T1000 (cell line): ENCODE measurements at places on chromosomes 16 and 17.
A peak's percentile ranks its signal among the peaks of the same experiment; 100 is the strongest.

DNA sequence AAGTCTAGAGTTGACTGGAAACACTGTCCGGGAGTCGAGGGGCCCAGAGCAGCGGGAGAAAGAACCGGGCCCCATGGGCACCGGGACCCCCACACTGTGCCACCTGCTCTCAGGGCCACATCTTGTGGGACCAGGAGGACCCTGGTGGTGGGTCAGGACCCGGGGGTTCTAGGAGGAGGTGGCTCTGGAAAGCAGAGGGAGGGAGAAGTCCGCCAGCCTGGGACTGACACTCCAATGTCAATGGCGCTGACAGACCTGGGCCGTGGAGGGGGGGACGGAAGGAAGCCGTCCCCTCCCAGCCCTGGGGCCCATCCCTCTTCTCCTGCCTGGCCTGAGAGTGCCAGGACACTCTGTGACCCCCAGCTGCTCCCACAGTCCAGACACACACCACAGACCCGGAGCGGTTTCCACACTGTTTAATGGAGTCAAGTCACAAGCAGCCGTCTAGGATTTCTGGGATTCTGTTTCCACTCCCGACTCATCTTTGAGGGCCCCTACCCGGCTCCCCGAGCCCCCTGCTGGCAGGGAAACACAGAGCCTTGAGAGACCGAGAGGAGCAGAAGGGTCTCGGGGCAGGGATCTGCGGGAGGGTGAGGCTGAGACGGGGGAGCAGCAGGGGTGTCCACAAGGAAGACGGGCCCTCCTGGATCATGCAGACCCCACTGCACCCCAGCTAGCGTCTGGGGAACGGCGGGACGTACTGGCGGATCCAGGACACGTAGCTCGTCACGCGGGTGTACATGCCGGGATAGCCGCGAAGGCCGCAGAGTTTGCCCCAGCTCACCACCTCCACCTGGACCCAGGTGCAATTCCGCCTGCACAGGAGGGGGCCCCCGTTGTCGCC lies 23.5 kb upstream of the UBE2I start:
- no peak for DNase-seq

- no peak for DNase-seq
Measured at GRCh38 chr16:64993464-64993863, 128.4 kb downstream of the CDH11 start.

DNA sequence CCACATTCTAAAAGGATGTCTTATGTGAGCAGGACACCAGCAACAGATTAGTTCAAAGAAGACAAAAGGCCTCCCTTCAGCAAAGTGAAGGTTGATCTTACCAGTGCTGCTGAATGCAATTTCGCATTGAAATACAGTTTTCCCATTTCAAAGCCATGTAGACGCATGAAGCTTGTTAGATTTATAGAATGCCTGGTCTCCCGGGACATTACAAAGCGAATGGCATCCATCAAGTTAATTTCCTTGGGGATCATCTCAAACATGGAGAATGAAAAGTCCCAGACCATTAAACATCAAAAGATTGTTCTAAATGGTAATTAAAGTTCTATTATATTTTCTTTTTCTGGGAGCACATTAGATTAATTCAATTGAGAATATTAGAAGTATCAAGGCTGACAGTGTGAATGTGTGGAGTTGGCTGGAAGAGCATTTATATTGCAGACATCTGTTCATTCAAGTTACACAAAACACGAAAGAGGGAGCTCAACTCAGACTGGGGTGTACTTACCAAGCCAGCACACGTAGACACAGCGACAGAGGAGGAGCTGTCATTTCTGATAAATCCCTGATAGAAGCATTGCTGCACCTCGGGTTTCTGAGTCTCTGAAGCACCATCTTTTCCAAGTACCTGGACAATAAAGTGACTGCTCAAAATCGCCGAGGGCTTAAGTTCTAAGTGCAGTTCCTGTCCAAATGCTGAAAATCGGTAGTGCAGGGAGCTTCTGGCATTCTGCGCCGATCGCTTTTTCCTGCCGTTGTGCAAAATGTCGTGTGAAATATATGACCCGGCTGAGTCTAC lies 3.8 kb downstream of the ADAMTS18 start:
- DNase-seq: no peak

DNA sequence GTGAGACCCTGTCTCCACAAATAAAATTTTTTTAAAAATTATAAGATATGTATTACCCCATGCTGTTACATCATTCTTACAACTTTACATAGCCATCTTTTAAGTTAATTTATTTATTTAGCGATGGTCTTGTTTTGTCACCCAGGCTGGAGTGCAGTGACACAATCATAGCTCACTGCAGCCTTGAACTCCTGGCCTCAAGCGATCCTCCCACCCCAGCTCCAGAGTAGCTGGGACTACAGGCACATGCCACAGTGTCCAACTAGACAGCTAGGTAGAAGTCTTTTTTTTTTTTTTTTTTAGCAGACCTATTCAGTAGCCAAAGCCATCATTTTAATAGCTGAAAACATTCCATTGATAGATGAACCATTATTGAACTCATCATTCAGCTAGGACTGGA lies 92.7 kb downstream of the NDE1 start:
- DNase-seq: no peak

DNA sequence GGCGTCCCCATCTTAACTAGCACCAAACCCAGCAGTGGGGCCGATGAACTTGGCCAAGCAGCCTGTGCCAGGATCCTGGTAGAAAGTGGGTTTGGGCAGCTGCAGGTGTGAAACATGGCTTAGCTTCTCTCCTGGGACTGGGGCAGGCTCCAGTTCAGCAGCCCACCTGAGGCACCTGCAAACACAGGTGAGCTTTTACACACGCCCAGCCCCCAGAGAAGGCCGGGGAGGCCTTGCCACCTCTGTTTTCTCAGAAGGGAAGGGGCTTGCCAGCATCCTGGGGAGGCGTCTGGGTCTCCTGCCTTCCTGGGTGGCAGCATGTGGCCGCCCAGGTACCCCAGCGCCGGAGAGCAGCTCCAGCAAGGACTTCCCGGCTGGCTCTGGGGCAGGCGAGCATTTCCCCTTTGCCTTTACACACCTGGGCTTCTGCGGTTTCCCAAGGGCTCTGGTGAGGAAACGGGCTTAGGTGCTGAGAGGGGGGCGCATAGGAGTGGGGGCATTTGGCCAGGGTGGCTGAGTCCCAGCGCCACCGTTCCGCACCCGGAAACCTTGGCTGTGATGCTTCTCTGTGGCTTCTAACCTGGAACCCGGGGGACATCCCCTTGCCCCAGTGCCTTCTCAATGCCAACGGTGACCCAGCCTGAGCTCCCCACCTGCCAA lies 81.6 kb upstream of the CBX4 start:
- no peak for DNase-seq

DNA sequence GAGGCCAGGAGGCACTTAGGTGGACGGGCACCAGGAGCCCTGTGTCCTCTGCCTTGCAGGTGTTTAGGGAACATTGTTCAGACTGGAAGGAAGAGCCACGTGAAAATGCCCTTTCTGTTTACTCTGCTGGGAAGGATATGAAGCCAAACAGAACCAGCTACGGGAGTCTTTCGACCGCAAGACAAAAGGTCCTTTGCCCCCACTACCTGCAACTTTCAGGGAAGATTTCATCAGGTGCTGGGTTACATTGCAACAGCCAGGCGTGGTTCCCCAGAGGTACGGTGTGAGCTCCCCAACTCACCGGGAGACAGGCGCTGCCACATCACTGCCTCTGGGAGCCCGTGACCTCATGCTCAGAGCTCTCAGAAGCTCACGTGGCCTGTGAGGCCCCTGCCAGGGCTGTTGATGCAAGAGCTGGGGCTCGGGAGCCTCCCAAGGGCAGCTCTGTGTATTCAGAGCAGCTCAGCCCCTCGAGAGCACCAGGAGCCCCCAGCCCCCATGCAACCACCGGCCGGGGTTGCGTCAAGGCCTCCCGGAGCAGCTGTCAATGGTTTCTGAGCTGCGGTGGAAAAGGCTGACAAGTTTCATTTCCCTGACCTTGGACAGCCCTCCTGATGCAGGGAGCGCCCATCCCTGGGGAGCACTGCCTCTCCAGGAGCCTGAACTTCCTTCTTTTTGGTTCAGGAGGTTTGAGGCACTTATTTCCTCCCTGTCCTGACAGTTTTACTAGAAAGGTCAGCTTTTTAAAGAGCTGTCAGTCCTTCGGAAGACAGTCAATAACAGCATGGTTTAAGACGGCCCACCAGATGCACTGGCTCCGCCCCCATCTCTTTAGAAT lies 42.1 kb downstream of the TBC1D16 start:
- peak; percentile 64 for DNase-seq

GRCh38 chr16:78630102-78630501 lies 530.6 kb downstream of the WWOX start:
- no peak for DNase-seq

- no peak for DNase-seq
Measured at GRCh38 chr17:19664136-19664820, 15.7 kb downstream of the ALDH3A2 start.

DNA sequence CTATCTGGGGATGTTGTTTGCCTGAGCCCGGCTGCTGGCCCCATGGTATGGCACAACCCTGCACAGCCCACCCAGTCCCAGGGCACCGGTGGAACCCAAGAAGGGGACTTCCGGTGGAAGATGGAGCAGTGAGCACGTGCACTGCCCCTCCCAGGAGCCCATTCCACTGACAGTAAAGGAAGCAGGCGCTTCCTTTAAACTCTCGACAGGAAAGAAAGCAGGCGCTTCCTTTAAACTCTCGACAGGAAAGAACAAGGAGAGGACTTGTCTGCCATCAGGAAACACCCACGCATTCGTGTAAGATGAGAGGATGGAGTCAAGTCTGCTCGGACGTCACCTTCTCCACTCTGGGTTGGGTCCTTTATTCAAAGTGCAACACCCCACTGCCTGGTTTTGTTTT lies 53.7 kb downstream of the IL21R start:
- DNase-seq: no peak

- DNase-seq: no peak
Measured at GRCh38 chr17:41559548-41559947, 12.3 kb downstream of the KRT9 start.
